Activated CD4-positive, CD25-positive, alpha-beta regulatory T cell treated with anti-CD3 and anti-CD28 coated beads, Interleukin-2, amount 50 U/mL, for 16 hours (primary cell): ENCODE measurements at places on chromosomes 4 and X.
A peak's percentile ranks its signal among the peaks of the same experiment; 100 is the strongest.

GRCh38 chrX:139448996-139449395, 81.5 kb upstream of the F9 start:
- DNase-seq: no peak

GRCh38 chr4:3527101-3527913, 4.9 kb downstream of the LRPAP1 start:
- no peak for DNase-seq

DNA sequence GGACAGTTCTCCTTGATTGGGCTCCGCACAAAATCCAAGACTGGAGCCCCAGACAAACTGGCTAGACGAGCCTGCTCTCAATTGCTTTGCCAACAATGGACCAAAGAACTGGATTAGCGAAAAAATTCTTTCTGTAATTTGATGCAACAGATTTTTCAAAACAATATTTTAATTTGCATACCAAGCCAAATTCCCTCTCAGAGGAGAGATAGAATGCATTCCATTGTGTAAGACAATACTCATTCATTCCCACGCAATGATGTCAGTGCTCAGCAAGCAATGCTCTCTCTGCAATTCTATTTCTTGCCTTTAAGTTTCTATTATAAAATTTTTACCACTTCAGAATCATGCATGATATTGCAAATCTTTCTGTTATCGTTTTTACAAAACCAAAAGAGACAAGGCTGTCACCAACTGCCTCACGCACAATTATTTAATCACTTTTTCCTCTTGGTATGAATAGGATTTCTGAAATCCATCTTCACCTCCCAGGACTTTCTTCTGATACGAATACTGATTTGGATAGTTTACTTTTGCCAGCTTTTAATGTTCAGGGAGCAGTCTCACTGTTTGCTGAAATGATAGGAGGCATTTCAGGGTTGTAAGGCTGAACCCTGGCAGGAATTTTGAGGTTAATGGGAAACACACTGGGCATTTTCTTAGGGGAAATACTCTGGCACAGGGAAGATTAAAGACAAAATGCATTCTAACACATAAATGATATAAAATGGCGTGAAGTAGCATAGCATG, 46.1 kb upstream of the HCCS start:
- no peak for DNase-seq

- no peak for DNase-seq
Measured at GRCh38 chr4:1151541-1151940, 20.8 kb downstream of the SPON2 start.

GRCh38 chrX:66931713-66932112, 292.8 kb upstream of the EDA2R start:
- DNase-seq: no peak

DNA sequence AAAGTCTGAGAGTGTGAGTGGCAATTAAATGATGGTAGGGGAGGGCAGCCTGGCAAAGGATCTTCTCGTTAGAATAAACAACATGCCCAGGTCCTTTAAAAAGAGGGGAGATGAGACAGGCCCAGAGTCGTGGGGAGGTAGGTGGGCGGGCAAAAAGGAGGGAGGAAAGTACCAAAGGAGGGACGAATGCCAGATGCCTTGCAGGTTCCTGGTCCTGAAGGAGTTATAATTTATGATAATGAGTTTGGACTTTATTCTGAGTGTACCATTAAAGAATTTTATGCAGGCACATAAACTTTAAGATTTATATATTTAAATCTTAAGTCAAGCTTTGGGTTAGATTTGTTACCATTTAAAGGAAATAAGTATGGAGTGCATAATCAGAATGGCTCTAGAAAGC, 62.3 kb upstream of the SMARCA5 start:
- no peak for DNase-seq

DNA sequence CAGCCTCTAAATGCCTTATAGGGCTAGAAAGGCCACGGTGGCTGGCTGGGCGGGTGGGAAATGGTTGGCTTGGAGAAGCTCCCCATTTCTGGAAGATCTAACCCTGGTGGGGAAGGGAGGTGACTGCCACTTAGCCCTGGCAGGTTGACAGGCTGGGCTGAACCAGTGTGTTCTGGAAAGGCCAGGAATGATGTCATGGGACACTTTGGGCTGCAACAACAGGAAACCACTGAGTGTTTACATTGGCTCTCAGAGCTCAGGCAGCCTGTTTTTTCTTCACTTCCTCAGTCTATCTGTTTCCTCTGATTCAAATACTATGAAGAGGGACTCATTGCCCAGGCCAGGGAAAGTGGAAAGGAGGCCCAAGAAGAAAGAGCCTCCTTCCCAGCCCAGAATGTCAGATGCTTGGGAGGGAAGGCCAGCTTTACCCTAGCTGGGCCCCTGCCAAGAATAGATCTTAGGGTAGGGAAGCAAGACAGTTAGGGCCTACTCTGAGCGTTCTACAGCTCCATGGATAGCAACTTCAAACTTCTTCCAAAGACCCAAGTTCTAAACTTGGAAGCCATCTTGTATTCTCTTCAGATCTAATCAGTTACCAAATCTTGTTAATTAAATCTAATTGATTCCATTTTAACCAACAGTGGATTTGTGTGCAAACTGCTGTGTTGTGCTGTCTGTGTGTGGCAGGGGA, 65.8 kb upstream of the MSN start:
- DNase-seq: no peak

DNA sequence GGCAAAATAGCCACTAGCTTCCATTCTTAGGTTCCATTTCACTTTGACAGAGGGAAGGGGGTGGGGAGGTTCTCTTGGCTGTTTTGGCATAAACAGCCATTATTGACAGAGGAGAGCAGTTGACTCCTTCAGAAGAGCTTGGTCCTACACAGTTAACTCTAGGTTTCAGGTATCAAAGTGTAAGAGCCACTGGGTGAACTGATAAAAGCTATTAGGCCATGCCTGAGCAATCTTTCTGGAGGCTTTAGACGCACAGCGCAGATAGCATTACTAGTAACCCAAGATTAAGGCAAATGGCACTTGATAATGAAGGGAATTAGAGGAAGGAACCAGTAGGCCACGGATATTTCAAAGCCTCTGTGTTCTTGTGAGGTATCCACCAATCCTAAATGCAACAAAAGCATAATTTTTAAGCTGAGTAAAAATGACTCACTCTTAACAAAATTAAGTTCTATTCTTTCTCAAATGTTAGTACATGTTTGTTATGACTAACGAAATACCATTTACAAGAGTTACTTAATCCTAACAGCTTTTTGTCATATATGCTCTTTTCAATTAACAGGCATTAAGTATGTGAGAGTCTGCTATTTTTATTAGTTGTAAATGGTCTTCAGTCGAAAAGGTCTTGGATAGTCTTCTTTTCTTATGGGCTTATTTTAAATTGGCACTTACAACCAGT, 53.6 kb downstream of the SLC7A11 start:
- no peak for DNase-seq

GRCh38 chr4:4555916-4556315, 14.1 kb upstream of the STX18 start:
- no peak for DNase-seq

DNA sequence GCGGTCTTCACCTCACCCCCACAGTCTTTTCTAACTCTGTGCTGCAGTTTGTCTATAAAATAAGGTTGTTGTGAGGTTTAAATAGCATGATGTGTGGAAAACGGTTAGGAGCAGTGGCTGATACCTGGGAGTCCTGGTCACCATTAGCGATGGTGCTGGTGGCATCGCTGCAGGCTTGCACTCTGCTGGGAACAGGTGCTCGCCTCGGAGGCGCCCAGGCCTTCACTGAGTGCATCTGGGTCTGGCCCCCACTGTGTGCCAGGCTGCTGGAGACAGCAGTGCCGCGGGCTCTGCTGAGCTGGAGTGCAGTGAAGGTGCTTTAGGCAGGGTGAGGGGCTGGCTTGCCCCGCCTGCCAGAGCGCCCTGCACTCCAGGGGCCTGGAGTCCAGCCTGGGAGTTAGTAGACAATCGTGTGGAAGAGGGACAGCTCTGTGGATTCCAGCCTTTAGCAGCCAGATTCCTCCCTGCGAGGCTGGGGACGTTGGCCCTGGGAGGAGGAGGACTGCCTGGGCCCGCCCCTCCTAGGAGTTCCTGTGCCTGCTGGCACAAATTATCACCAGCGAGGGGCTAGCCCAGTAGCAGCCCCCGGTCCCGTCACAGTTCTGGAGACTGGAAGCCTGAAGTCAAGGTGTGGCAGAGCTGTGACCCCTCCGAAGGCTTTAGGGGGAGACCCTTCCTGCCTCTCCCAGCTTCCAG, 7.3 kb downstream of the RGS12 start:
- DNase-seq: no peak

DNA sequence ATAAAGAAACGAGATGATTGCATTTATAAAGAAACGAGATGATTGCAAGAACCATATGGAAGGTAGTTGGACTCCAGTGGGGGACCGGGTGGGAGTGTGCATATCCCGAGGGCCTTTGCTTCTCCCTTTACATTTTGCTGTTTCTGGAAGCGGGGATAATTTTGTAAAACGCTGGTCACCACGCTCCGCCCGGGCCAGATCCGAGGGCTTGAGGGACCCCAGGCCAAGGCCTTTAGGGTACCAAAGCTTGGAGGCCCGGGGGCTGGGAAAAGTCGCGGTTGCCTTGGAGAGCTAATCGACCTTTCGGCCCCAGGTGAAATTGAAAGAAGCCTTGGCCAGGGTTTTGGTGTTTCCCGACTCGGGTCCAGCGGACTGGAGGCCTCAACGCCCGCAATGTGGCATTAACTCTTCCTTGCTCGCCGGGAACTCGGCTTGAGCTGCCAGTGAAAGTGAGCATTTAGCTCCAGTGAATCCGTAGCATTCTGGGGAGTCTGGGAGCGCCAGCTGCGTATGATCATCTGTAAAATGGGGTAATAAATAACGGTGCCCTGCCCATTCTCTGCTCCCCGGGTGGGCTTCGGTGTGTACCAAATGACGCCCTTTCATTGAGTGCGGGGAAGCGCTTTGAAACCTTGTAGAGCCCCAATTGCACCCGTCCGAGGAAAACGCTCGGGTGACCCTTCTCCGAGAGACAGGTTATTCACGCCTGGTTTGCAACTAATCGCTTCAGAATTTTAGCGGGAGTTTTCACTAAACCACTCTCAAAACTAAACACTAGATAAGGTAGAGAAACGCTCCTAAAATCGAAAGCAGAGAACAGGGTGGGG, 4.5 kb downstream of the NKX3-2 start:
- DNase-seq: no peak

- DNase-seq: peak; percentile 23
Measured at GRCh38 chr4:1216869-1217294, 32.0 kb downstream of the CTBP1 start.

DNA sequence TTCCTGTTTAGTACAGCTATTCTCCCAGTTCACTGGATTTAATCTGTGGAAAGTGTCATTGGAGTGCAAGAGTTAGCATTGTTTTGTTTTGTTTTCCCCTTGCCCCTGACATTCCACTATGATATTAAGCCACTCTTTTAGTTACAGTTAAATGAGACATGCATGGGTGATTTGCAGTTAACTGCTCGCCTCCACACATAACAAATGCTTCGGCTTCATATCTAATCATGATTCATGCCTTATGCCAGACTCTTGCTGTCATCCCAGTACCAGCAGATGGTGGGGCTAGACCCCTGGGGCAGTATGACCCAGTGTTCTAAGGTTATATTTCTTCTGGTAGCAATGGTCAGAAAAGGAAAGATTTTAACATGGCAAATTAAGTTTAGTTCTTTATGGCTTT, 80.1 kb downstream of the RAP1GDS1 start:
- DNase-seq: no peak

- DNase-seq: no peak
Measured at GRCh38 chrX:96979766-96980165, 96.1 kb downstream of the RPA4 start.

DNA sequence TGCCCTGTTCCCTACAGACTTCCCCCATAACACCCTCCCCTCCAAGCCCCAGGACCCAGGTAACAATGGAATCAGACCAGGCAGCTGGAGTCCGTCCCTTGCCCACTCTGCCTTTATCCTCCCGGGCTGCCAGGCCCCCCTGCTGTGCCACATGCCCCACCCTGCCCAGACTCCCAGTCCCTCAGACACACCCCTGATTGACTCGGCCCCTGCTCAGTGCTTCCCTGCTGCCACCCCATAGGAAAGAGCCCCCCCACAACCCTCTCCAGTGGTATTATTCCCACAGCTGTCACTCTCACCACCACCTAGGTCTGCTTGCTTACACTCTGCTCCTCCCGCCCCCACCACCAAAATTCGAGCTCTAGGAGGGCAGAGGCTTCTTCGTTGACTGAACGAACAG, 4.7 kb upstream of the NAA10 start:
- no peak for DNase-seq

DNA sequence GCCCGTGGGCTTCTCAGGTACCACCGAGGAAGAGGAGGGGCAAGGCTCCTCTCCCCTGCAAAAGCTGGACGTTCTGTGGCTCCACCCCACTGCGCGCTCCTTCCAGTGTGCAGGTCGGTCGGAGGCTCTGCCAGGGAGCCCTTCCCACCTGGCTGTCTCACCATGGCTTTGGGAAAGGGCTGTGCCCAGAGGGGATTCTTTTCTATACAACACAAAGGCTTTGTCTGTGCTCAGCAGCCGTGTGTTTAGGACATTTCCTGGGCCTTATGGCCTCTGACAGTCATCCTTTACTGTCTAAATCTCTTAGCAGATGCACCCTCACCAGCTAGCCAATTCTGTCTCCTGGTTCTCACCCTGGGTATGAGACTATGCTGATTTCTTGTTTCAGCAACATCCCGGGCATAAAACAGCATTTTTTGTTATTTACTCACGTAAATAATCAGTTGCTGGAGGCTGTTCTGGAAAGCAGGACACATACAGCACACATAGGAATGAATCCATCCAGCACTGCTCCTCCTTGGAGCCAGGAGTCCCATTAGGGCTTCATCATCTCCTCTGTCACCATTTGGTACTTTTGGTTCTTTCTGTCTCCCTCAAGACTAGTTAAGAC, 20.4 kb upstream of the ATXN3L start:
- DNase-seq: no peak

DNA sequence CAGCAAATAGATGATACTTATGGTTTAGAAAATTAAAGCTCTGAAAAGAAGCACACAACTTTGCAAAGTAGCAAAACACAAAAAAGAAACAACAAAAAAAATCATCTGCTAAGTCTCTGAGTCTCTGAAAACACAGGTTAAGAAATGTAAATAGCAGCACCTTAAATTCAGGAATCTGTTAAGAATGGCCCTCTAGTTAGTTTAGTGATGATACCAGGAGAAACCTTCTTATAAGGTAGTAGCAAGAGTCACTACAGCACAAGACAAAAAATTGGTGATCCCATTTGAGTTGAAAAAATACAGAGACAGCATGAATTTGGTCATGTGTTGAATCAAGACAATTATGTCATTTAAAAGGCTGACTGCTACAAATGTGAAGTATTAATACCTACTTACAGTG, 308.2 kb upstream of the ADGRL3 start:
- DNase-seq: no peak

- no peak for DNase-seq
Measured at GRCh38 chr4:94171616-94172015, 36.0 kb upstream of the SMARCAD1 start.

GRCh38 chr4:42489095-42489494, 91.8 kb downstream of the SHISA3 start:
- no peak for DNase-seq
